ENCODE measurements at places on chromosomes 5 and 9.
A peak's percentile ranks its signal among the peaks of the same experiment; 100 is the strongest.

- DNase-seq, result no peak
These were observed 17.0 kb upstream of the MOCS2 start for GRCh38 chr5:53126521-53126920.

DNA sequence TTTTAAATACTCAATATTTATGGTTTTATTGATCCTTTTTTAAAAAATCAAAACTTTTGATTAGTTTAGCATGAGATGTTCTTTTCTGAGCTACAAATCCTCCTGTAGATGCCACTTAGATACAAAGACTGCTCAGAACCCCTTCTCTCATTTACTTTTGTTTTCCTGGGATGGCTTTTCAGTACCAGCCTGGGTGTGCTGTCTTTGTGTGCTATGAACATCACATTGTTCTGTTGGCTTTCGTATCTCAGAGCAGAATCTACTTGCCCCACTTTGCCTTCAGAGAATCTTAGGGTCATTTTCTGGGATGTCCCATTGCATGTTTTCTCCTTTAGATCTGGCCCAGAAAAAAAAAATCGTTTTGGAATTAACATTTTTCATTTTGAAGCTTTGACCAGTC, 85.9 kb downstream of the RASGRF2 start:
- DNase-seq, result no peak

DNA sequence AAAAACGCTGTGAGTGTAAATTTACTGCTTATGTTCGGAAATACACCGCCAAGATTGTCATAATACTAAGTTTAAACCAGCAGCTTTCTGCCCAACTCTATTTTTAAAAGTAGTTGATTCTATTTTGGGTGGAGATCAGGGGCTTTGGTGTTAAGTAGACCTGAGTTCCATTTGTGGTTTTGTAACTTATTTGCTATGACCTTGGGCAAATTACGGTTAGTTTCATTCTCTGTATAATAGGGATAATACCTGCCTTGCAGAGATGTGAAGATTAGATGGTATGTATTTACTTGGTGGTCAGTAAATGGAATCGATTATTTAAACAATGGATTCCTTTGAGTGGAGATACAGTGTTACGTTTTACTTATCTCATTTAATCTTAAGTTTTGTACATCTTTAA, 1.6 kb downstream of the RAD23B start:
- no peak for DNase-seq

DNA sequence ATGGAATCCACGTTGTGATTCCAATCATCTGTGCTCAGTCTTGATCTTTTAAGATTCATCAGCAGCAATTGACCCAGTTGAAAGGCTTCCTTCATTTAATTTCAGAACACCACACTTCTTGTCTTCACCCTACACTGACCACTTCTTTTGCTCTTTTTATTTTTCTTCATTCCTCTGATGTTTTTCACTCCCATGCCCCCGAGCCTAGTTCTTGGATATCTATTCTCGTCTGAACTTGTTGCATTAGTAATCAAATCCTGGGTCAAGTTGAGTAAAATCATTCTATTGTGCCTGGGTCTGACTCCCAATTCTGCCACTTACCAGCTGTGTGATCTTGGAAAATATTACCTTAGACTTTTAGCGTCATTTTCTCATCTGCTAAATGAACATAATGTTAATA, 356.5 kb downstream of the CDH12 start:
- DNase-seq, result no peak

DNA sequence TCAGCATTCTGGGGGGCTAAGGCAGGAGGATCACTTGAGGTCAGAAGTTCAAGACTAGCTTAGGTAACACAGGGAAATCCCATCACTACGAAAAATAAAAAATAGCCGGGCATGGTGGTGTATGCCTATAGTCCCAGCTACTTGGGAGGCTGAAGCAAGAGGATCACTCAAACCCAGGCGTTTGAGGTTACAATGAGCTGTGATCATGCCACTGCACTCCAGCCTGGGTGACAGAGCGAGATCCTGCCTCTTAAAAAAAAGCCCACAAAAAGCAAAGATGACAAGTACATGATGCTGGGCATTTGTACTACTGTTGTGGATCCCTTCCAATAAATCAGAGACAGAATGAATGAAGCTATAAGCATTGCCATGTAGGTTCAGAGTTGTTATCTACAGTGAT, 320.1 kb upstream of the PANK3 start:
- DNase-seq, result no peak

- DNase-seq, result no peak
These were observed 32.1 kb downstream of the GDNF start for GRCh38 chr5:37807621-37808301.

- no peak for DNase-seq
These were observed 28.7 kb downstream of the DIAPH1 start for GRCh38 chr5:141590127-141590526.

DNA sequence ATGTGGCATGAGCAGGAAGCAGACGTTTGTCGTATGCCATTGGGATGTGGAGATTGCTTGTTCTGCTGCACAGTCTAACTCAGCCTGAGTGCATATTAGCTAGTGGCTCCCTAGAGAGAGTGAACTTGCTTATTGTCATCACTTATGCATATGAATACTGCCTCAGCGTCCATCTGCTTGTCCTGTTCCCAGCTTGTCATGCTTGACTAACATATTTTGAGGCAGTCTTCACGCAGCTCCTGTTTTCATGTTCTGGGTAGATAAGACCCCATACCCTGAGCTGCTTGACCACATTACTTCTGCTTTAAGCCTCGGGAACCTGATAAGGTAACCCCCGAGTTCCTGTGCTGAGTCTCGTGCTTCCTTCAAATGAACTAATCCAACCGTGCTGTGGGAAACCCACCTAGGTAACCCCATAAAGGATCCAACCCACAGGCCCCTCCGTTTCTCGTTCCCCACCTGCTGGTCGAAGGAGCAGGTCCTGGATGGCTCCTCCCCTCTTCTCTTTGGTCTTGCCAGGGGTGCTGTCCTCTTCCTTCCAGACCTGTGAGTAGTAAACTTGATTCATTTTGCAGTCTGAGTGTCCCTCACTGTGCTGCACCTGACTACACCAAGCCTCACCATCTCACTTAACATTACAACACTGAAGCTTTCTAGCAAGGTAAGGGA, 25.0 kb downstream of the ANKRD33B start:
- DNase-seq, result no peak

- no peak for DNase-seq
These were observed 86.3 kb downstream of the PRR16 start for GRCh38 chr5:120550358-120550757.

DNA sequence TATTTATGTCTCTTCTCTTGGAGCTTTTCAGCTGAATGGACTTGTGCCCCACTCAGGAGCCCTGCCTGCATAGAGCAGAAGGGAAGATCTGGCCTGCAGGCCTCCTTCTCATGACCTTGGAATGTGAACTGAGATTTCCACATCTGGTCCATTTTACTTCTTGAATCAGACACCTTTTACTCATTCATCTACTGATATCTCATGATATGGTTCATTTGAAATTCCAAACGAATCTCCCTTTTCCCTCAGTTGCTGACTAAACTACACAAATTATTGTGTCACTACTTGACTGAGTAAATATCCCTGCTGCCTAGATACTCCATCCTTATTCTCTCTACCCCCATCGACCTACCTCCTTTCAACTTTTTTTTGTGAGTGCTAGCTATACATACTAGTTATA, 138.7 kb downstream of the PLCXD3 start:
- DNase-seq, result no peak

- no peak for DNase-seq
These were observed 93.1 kb downstream of the C9orf152 start for GRCh38 chr9:110114859-110115201.

DNA sequence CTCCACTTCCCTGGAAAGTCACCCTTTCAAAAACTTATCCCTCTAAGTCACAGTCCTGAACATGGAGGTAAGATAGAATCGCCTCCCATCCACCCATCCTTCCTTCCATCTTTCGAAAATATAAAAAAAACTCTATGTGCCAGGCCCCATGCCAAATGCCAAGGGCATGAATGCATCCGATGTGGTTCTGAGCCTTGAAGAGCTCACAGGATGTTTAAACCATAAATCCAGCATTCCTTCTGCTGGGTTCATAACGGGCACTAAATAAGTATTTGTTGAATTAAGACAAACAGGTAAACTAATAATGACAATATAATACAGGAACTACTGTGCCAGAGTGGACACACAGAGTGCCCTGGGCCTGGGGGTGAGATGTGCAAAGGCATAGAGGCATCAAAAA, 147.3 kb downstream of the TTLL11 start:
- DNase-seq, result no peak

- no peak for DNase-seq
These were observed 35.6 kb upstream of the SUSD3 start for GRCh38 chr9:93022721-93023520.

DNA sequence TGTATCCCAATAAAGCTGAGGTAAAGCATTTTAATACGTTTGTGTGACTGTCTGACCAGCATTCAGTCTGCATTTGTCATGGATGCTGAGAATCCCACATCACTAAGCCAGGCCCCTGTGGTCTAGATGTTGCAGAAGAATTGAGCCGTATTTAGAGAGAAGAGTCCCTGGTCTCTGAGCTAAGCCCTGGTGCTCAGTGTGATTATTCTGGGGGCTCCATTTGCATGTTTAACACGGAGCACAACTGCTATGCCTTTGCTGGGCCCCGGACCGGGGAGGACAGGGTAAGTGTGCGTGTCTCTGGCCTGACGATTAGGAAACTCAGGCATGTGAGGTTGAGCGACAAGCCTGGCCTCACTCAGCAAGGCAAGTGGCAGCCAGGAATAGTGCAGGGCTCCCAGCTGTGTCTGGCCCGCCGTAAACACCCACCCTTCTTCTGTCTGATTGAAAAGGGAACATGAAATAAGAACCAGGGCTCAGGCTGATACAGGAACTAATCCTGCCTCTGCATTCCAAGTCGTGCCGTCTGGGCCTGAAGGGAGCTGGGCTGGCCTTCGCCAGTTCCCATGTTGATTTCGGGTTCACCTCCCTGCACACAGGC, 22.3 kb downstream of the FAM78A start:
- DNase-seq, result no peak

- DNase-seq, result no peak
These were observed 227.6 kb upstream of the ELL2 start for GRCh38 chr5:96189028-96189826.

GRCh38 chr9:6645355-6646292, at the start of gene GLDC:
TSS of gene GLDC (minus strand) at chr9:6645729. CDS start at chr9:6645499, 230 bp downstream.
- peak; percentile 84 for DNase-seq

GRCh38 chr5:126301056-126301455, 122.2 kb upstream of the GRAMD2B start:
- no peak for DNase-seq

- DNase-seq, result peak; percentile 85
These were observed 623 bp upstream of the TRIM36 start for GRCh38 chr5:115170134-115170928.

DNA sequence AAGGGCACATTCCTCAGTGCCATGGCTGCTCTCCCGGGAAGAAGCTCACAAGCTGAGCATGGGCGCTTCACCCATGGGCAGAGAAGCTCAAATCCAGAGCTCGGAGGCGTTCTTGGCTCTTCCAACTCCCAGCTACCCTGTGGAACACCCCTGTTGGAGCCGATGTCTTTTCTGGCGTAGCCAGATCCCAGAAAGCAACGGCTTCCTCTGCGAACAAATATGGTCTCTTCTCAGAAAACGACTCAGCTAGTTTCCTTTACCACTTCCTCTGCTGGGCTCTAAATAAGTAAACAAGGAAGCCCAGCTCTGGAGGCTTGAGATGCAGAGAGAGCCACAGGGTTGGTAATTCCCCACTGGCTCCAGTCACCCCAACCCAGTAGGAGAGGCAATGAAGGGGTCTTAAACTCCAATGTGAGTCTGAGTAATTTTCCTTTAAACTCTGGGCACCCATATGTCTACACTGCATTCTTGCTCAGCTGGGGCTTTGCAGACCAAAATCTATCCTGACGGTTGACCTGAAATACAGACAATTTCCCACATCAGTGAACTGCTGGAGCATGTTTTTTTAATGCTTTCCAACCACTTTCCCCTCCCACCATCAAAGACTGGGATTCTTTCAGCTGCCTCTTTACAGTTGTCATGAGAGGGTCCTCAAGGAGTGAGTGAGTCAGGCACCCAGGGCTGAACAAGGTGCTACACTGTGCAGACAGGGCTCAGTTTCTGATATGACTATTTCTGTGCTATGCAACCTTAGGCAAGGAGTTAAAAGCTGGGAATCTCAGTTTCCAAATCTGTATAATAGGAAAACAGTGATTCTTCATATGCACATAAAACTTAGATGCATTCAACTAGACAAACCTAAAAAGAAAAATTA, at the start of gene LCP2:
Gene LCP2, minus strand, starts transcription at position 189 of the 874 bp plus-strand sequence. Its CDS starts 166 bp downstream, at position 23.
- no peak for DNase-seq

DNA sequence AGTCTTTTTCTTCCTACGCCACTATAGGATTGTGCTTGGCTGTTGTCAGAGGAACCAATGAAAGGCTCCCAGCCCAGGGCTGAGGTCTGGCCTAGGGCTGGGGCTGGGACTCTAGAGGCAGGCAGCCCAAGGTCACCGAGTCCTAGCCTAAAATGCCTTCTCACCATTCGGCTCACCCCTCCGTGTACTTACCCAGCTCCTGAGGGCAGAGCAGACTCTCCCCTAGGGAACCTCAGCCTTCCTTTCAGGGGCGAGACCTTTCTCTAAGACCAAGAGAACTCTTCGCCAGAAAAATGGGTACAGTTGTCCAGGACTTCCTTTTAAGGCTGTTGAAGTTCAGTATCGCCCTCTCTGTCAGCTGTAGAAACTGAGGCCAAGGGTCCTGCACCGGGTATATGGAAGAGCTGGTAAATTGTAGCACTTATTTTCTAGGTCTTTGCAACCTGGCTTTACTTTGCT, 1.7 kb upstream of the SPRY4 start:
- no peak for DNase-seq

DNA sequence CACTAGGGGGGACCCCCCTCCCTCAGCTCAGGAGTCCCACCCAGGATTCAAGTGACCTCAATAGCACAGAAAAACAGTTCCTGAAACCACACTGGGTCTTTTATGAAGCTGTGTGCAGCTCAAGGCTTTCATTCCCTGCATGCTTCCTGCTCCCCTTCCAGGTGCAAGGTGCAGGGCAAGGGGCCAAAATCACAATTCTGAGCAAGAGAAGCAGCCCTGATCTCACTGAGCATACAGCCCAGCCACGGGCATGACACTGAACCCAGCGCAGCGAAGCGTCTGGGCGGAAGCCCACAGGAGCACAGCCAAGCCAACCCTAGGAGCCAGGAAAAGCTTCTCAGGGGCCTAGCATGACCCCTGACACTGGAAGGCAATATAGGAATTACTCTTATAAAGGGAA, 62.9 kb downstream of the IRX2 start:
- DNase-seq, result no peak
